ENCODE measurements at places on chromosomes 6 and 20.

GRCh38 chr20:35529552-35529951, at the start of gene C20orf173:
TSS of gene C20orf173 (minus strand) at chr20:35529652. CDS start at chr20:35529373, 279 bp downstream.
- no peak for DNase-seq

DNA sequence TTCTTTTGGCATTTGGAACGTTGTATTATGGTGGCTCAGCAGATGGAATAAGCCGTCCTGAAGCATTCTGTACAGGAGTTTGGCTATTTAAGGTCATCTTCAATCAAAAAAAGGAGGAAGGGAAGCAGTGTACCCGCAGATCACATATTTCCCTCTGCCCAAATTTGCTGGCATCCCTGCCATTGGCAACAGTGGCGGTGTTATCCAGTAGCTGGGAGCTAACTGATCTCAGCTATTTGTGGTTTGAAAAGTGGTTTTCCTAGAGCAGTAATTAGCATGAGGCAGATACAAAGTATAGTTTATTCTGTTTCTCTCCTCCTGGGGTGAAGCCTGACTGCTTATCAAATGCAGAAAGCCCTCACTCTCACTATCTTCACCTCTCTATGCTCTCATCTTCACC, 576.8 kb downstream of the QKI start:
- no peak for DNase-seq

DNA sequence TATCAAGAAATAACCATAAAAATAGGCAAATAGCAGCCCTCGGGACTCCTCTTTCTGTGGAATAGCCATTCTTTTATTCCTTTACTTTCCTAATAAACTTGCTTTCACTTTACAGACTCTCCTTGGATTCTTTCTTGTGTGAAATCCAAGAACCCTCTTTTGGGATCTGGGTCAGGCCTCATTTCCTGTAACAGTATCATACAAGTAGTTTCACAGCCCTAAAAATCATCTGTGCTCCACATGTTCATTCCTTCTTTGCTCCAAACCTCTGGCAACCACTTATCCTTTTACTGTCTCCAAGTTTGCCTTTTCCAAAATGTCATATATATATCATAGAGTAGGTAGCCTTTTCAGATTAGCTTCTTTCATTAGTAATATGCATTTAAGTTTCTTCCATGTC, 13.5 kb upstream of the NT5E start:
- no peak for DNase-seq

DNA sequence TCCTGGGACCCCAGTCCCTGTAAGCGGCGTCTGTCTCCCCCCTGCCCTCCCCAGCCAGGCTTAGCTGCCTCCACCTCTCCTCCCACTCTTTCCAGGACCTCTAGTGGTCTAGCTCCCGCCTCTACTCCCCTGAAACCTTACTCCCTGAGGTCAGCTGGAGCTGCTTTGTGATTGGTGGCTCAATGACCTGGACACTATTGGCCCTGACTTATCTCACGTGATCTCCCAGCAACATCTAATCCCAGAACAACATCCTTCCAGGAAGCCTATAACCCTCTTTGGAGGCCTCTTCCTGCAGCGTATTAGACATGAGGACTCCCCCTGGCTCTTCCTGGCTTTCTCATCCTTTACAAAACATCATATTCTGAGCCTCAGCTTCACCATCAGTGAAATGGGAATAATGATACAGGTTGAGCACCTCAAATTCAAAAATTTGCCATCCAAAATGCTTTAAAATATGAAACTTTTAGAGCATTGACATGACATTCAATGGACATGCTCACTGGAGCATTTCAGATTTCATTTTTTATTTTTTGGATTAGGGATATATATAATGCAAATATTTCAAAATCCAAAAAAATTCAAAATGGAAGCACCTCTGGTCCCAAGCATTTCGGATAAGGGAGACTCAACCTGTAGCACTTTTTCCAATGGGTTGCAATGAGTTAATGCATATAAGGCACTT, 16.3 kb upstream of the SRC start:
- no peak for DNase-seq

- DNase-seq: no peak
These were observed 491.0 kb downstream of the NKAIN2 start for GRCh38 chr6:124294574-124295200.

Measured in NCI-H2081 (cell line).